Urinary bladder (tissue), 4 donors: ENCODE measurements at places on chromosomes 1 and 21. TPM values are rescaled to one million over a fixed set of nuclear protein-coding genes. Genes with fewer than 3 reads are reported as not detected.

DNA sequence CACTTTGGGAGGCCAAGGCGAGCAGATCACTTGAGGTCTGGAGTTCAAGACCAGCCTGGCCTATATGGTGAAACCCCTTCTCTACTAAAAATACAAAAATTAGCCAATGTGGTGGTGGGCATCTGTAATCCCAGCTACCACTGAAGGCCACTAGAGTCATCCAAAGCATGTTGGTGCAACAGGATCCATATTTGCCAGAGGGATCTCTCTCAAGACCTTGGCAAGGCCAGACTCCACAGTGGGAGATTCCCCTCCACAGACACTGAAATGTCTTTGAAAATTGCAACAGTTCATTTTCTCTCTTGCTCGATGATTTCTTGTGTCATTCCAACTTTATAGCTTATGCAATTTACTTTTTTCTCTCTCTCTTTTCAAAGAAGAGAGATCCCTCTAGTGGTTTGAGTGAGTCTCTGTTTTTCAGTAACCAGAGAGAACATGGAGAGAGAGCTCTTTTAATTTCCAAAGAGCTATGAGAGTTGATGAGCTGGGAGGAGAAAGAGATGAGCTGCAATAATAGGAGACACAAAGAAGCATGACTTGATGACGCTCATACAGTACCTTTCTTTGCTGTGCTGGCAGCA is 176.8 kb upstream of the USP25 start:
- DNase-seq = no peak

DNA sequence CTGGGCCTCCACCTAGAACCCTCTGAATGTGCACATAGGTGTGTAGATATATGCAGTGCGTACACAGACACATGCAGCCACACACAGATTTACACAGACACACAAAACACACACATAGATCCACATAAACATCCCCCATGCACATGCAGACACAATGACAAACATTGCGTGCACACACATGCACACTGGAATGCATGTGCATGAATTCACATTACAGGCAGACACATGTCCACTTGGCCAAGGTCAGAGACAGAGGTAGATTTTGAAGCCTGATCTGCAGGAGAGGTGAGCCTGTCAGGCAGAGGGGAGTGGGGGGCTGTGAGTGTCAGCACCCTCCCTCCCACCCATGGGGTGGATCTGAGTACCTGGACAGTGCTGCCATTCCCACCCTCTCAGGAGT is 338.5 kb downstream of the PTPRU start:
- DNase-seq = no peak

GRCh38 chr1:40057310-40058030 is 16.9 kb downstream of the CAP1 start:
- no peak for DNase-seq

DNA sequence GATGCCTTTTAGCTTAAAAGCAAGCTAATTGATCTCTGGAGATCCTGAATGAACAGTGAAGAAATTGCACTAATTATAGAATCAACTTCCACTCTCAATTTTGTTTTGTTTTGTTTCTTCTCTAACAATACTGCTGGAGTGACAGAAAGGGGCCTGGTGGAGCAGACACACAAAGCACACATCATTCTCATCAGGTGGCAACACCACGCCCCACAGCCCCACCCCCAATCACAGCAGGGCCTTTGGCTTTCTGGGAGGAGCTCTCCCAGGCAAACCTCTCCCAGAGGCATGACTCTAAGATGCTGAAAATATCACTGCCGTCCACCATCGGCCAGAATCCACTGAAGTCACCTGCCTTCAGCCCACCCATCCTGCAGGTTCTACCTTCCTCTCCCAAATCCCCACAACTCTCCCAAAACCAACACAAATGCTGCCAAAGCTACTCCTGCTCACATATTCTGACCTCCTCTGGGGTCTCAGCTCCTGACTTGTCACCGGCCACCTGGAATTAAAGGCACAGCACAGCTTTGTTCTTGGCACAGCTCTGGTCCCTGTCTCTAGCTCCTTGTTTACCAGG is 120.7 kb downstream of the GRIK3 start:
- no peak for DNase-seq

LMX1A gene
- 0.42 TPM for total RNA-seq

DNA sequence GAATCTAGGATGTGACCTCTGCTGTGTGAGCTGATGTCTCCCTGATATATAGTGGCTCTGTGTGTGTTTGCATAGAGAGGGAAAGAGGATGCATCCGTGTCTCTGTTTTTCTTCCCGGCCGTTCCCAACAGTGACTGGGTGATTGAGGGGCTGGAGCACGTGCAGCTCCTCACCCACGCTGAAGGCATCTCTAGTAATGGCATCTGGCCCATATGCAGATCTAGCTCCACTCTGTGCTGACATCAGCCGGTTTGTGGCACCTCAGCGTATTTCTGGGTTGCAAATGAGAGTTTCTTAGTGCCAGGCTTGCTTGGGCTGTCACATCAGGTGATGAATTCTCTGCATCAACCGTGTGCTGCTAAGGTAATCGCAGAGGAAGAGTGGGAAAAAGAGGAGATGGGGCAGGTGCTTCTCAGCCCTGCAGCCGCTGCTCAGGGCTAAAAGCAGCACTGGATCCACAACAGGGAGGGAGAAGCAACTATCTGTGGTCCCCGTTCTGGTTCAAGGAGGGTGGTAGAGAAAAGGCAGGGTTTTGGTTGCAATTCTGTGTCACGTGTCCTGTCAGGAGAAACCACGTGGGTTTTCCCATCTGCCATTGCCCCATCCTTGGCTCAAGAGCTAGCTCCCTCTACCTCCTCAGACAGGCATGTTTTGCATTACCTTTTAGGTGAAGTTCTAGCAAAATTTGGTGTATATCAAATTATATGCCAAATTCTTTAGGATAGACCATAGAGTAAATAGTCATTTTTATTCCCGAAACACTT is 282.9 kb downstream of the PBX1 start:
- no peak for DNase-seq

ITPKB gene
- total RNA-seq = 21.6 TPM

PYHIN1 gene
- total RNA-seq = 0.69 TPM

DNA sequence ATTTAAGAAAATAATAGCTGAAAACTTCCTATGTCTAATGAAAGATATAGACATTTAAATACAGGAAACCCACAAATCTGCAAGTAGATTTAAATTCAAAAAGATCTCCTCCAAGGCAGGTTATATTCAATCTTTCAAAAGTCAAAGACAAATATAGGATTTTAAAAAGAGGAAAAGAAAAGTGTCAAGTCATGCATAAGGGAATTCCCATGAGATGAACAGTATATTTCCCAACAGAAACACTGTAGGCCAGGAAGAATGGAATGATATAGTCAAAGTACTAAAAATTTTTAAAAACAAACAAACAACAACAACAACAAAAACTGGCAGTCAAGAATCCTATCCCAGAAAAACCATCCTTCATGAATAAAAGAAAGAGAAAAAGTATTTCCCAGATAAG is 806.5 kb upstream of the BRINP3 start:
- DNase-seq = no peak

GRCh38 chr1:99441299-99442095 is 177.2 kb downstream of the PLPPR4 start:
- no peak for DNase-seq

BARHL2 gene
- not detected for total RNA-seq

DNA sequence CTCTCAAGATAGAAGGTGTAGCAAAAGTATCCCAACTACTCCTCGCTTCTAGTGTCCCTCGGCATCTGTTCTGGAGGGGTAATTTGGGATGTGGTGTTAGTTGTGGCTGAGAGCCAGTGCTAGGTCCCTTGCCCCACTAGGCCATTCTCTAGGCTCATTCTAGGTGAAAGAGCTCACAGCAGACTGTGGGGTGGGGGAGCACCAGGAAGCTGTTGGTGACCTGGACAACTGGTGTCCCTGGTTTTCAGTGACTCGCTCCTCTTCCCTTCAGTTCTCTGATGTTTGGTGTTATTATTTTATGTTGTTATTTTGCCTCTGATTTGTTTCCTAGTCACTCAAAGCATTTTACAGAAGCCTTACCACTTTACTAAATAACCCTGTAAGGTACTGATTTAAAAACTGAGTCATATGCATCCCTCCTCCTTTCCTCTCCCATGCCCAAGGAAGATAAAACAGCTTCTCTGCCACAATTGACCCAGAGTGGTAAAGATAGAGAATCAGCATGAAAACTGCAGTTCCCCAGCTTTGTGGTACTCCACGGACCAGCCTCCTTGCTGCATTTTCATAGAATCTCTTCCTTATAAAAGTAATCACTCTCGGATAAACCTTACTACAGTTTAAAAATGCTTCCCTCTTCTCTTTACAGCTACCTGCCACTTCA is 14.1 kb downstream of the DYRK3 start:
- DNase-seq = no peak

PRPF38A gene
- 22.4 TPM for total RNA-seq

DNA sequence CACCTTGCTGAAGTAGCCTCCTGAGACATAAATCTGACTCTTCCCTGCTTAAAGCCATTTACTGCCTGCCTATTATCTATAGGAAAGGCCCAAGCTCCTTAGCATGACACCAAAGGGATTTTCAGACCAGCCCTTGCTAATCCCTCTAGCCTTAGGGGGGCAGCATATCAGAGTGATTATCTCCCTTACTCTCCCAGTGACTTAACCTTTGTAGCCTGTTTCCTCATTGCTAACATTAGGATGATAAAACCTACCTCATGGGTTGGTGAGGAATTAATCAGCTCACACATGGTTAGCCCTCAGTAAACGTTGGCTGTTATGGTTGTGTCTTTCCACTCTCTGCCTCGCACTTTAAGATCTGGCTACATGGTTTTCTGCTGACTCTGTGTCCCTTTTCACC is 70.1 kb downstream of the ROR1 start:
- no peak for DNase-seq
